Psoas muscle (tissue), 8 donors: ENCODE measurements at places on chromosomes 7 and 10. TPM values are rescaled to one million over a fixed set of nuclear protein-coding genes. Genes with fewer than 3 reads are reported as not detected.

- no peak for DNase-seq
- H3K27ac ChIP-seq, result no peak overlapping the region
- no peaks in the 10 kb centered on the region for H3K27me3 ChIP-seq
- H3K36me3 ChIP-seq, result no peaks in the 10 kb centered on the region
- no peaks in the 10 kb centered on the region for H3K4me1 ChIP-seq
Observed at GRCh38 chr10:132432176-132432540, 35.2 kb downstream of the PWWP2B start.

- no peak overlapping the region for H3K27ac ChIP-seq
- H3K27me3 ChIP-seq, result no peaks in the 10 kb centered on the region
- H3K4me3 ChIP-seq, result no peak overlapping the region
- no peak for DNase-seq
- no peaks in the 10 kb centered on the region for H3K36me3 ChIP-seq
- H3K4me1 ChIP-seq, result no peaks in the 10 kb centered on the region
Observed at GRCh38 chr7:136293841-136294391, 316.8 kb upstream of the MTPN start.

DNA sequence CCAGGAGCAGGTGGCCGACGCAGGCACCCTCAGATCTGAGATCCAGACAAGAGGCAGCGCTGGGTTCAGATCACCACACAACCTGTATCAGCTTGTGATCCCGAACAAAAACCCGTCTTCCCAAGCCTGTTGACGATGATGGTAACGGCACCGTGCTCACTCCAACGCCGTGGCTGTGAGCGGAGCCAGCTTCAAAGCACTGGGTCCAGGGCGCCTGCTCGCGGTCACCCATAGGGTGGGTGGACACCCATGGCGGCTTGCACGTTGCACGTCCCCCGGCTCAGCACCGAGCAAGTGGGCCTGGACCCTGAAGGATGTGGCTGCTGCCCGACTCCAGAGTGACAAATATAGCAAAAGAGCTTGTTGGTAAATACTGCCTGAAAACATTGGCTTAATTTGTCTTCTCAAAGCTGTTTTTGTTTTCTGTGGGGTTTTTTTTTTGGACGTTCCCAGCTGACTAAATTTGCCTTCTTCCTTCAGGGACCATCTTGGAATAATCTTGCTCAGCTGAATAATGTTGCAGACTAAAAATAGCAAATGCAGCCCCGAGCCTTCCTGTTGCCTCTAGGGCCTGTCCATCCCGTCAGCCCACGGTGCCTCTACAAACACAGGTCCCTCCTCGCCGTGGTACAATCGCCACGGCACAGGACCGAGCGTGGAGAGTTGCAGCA is 41.0 kb downstream of the FOXK1 start:
- no peaks in the 10 kb centered on the region for H3K27me3 ChIP-seq
- H3K27ac ChIP-seq, result peak overlapping the region; percentile 97
- peaks cover 44% of the 10 kb centered on the region for H3K4me1 ChIP-seq
- DNase-seq, result no peak
- H3K4me3 ChIP-seq, result no peak overlapping the region

DNA sequence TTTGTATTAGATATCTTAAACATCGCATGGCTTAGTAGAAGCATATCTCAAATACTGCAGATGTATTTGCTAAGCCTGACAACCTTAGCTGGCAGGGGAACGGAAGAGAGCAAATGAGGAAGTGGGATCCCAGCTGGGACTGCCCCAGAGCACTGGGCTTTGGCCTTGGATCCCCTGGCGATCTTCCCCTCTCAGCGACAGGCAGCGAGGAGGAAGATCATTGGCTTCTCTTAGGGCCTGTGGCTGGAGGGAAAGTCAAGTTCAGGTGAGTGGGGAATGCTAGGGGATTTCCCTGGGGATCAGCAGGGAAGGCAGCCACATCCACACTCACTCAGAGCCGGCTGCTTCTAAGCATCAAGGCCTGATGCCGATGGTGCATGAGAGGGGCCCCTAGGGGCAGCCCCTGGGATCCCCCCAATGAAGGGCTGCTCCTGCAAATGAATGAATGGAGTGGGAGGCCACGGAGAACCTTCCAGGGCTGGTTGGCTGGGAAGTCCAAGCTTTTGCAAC is 42.0 kb downstream of the LYZL2 start:
- H3K4me1 ChIP-seq, result peaks cover 13% of the 10 kb centered on the region
- no peaks in the 10 kb centered on the region for H3K36me3 ChIP-seq
- no peaks in the 10 kb centered on the region for H3K27me3 ChIP-seq
- H3K4me3 ChIP-seq, result no peak overlapping the region
- no peak for DNase-seq

GRCh38 chr10:31477584-31477983 is 158.6 kb downstream of the ZEB1 start:
- H3K4me1 ChIP-seq, result no peaks in the 10 kb centered on the region
- no peak overlapping the region for H3K4me3 ChIP-seq
- DNase-seq, result no peak
- no peak overlapping the region for H3K27ac ChIP-seq
- H3K36me3 ChIP-seq, result no peaks in the 10 kb centered on the region
- H3K27me3 ChIP-seq, result no peaks in the 10 kb centered on the region

GRCh38 chr7:929311-929711 is 25.2 kb downstream of the ADAP1 start:
- H3K36me3 ChIP-seq, result no peaks in the 10 kb centered on the region
- H3K4me1 ChIP-seq, result no peaks in the 10 kb centered on the region
- H3K27me3 ChIP-seq, result no peaks in the 10 kb centered on the region
- DNase-seq, result peak; percentile 4

GRCh38 chr10:88152728-88153133 is 289.3 kb downstream of the PTEN start:
- no peak overlapping the region for H3K4me3 ChIP-seq
- no peaks in the 10 kb centered on the region for H3K36me3 ChIP-seq
- peaks cover 24% of the 10 kb centered on the region for H3K4me1 ChIP-seq
- H3K27me3 ChIP-seq, result no peaks in the 10 kb centered on the region
- H3K27ac ChIP-seq, result peak overlapping the region; percentile 38
- DNase-seq, result peak; percentile 19

- peaks cover 30% of the 10 kb centered on the region for H3K4me1 ChIP-seq
- no peak overlapping the region for H3K4me3 ChIP-seq
- H3K27ac ChIP-seq, result peak overlapping the region; percentile 37
- H3K27me3 ChIP-seq, result no peaks in the 10 kb centered on the region
- H3K36me3 ChIP-seq, result no peaks in the 10 kb centered on the region
- no peak for DNase-seq
Observed at GRCh38 chr10:51029172-51029641, 45.1 kb upstream of the PRKG1 start.

DNA sequence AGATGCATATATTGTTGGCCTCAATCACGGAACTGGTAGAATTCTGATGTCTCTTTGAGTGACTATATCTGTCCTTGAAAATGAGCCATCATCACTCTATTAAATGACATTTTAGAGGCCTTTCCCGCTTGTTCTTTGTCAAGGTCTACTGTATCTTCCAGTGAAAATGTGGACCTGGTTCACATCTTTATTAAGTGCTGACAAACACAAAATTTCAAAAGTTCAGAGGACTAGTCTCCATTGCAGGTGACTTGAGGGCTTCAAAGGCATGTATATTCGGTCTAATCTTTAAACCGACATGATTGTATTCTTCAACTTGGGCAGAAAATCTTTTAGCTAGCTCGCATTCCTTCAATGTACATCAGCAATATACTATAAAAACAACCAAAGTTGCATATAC is 36.6 kb upstream of the VWDE start:
- DNase-seq, result no peak
- H3K36me3 ChIP-seq, result no peaks in the 10 kb centered on the region
- no peaks in the 10 kb centered on the region for H3K4me1 ChIP-seq

GRCh38 chr10:62992145-62992721 is 140.9 kb upstream of the NRBF2 start:
- H3K27ac ChIP-seq, result no peak overlapping the region
- H3K36me3 ChIP-seq, result no peaks in the 10 kb centered on the region
- H3K4me1 ChIP-seq, result peaks cover 7% of the 10 kb centered on the region
- no peaks in the 10 kb centered on the region for H3K27me3 ChIP-seq

DNA sequence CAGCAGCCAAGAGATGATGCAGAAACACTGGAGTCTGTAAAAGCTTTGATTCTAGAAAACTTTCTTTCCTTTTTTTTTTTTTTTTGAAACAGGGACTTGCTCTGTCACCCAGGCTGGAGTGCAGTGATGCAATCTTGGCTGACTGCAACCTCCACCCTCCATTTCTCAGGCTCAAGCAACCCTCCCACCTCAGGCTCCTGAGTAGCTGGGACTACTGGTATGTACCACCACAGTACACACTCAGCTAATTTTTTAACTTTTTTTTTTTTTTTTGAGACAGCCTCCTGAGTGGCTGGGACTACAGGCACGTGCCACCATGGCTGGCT is 17.0 kb upstream of the BAG3 start:
- H3K27ac ChIP-seq, result no peak overlapping the region
- H3K4me3 ChIP-seq, result no peak overlapping the region
- H3K4me1 ChIP-seq, result no peaks in the 10 kb centered on the region
- H3K27me3 ChIP-seq, result no peaks in the 10 kb centered on the region
- peak; percentile 71 for DNase-seq

DNA sequence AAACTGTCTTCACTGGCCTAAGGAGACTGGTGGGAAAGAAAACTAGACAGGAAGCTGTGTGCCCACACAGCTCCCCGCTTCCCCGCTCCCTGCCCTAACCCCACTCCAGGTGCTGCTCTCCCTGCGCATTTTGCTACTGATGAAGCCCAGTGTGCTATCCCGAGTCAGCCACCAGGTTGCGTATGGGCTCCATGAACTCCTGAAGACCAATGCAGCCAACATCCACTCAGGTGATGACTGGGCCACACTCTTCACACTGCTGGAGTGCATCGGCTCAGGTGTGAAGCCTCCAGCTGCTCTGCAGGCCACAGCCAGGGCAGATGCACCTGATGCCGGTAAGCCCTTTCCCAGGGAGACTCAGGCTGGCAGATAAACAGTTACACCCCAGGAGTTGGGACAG is 20.3 kb upstream of the NFKB2 start:
- peaks cover 100% of the 10 kb centered on the region for H3K36me3 ChIP-seq
- H3K4me1 ChIP-seq, result no peaks in the 10 kb centered on the region
- H3K27me3 ChIP-seq, result no peaks in the 10 kb centered on the region

- peaks cover 28% of the 10 kb centered on the region for H3K27me3 ChIP-seq
- H3K4me1 ChIP-seq, result peaks cover 26% of the 10 kb centered on the region
- peak overlapping the region; percentile 71 for H3K4me3 ChIP-seq
Observed at GRCh38 chr7:29564496-29565223, 1.0 kb downstream of the PRR15 start.

DNA sequence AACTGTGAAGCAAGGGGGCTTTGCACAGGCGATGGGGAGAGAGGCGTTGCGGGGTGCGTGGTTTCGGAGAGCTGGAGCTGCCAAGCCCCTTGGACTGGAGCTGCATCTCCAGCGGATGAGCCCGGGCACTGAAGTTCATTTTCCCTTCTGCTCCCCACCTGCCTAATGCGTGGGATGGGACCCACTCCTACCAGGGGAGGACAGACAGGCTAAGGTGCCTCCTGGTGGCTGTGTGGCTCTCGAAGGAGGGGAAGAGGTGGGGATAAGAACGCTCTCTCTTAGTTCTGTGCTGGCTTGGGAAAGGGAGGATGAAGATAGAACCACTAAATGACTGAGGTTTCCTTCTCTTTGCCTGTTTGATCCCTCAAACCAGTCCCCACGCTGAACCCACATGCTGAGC is 177.6 kb upstream of the PITRM1 start:
- H3K4me3 ChIP-seq, result no peak overlapping the region
- H3K4me1 ChIP-seq, result peaks cover 9% of the 10 kb centered on the region
- H3K27me3 ChIP-seq, result no peaks in the 10 kb centered on the region

DNA sequence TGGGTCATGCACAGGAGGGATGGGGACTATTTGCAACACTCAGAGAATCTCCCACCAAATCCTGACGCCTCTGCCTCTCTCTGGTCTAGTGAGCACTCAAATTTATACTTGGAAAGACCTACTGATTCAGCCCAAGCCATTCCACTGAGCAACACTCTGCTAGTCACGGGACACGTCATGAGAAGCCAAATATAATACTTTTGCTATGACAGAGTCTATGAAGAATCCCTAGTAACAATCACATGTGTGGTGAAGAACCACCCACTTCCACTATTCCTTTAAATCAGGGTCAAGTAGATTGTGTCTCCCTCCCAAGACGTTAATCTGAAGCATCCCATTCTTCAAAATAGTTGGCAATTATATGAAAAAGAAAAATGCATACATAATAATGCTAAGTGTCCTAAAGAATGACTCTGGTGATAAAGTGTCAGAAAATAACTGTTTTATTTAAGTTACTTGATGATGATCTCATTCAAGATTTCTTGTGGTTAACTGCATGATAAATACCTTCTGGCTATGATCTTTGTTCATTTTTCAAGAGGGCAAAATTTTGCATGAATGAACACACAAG is 28.5 kb downstream of the CHCHD3 start:
- no peaks in the 10 kb centered on the region for H3K36me3 ChIP-seq
- H3K27me3 ChIP-seq, result no peaks in the 10 kb centered on the region
- no peak for DNase-seq
- no peak overlapping the region for H3K4me3 ChIP-seq
- peak overlapping the region; percentile 76 for H3K27ac ChIP-seq
- H3K4me1 ChIP-seq, result peaks cover 59% of the 10 kb centered on the region

DNA sequence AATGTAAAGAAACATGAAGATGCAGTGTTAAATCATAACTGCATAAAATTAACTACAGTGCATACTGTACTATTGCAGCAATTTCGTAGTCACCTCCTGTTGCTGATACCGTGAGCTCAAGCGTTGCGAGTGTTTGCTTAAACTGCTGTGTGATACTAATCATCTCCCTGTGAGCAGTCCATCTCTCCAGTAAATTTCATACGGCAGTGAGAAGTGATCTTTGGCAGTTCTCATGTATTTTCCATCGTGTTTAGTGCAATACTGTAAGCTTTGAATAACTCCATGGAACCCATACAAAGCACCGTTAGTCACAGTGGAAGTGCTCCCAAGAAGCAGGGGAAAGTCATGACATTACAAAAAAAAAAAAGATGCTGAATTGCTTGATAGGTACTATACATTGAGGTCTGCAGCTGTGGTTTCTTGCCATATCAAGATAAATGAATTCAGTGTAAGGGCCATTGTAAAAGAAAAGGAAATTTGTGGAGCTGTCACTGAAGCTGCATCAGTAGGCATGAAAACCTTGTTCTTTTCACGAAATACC is 360.4 kb downstream of the EXOC4 start:
- no peaks in the 10 kb centered on the region for H3K4me1 ChIP-seq
- no peak for DNase-seq
- H3K36me3 ChIP-seq, result no peaks in the 10 kb centered on the region
- H3K27ac ChIP-seq, result no peak overlapping the region
- H3K4me3 ChIP-seq, result no peak overlapping the region
- no peaks in the 10 kb centered on the region for H3K27me3 ChIP-seq

GRCh38 chr7:85829817-85830432 is 643.1 kb upstream of the SEMA3D start:
- H3K4me1 ChIP-seq, result no peaks in the 10 kb centered on the region
- H3K27me3 ChIP-seq, result no peaks in the 10 kb centered on the region
- no peak overlapping the region for H3K4me3 ChIP-seq
- H3K27ac ChIP-seq, result no peak overlapping the region

The TRPV5 gene
- not detected for total RNA-seq

The FGFR2 gene
- not detected for total RNA-seq

The MRC1 gene
- 9.3 TPM for total RNA-seq

The ZNF488 gene
- total RNA-seq, result 0.15 TPM

The ENTPD7 gene
- 2.1 TPM for total RNA-seq

The COL28A1 gene
- 3.4 TPM for total RNA-seq

The LIPK gene
- total RNA-seq, result not detected

The VWDE gene
- total RNA-seq, result 0.05 TPM

The GTF2IRD2 gene
- total RNA-seq, result 16.1 TPM

The SLC35B4 gene
- total RNA-seq, result 4.8 TPM
